Activated B cell treated with CpG ODN at 0.5 μM for 24 hours (primary cell): ENCODE measurements at places on chromosomes 16 and 17. TPM values are rescaled to one million over a fixed set of nuclear protein-coding genes. Genes with fewer than 3 reads are reported as not detected.

DNA sequence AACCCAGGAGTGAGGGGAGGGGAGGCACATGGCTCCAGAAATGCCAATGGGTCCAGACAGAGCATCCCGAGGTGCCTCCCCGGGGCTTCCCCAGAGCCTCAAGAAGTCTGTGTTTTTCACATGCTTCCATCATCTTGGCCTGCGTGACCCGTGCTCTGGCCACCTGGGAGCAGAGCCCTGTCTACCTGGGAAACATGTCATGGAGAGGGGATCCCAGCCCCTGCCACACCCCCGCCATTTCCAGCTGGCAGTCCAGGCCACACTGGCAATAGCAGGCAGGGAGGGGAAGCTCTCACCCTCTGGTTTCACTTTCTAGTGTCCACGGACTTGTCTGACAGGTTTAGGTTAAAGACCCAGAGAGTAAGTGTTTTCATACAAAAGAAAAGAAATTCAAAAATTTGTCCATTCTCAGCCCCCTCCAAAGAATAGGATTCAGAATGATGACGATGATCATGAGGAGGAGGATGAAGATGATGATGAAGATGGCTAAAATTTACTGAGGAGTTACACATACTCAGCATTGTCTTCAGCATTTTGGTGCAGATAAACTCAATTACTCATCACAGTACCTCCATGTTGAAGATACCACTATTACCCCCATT is 9.0 kb downstream of the SMIM5 start:
- DNase-seq: no peak

- DNase-seq: no peak
Measured at GRCh38 chr16:27156579-27156978, 46.7 kb upstream of the KDM8 start.

DNA sequence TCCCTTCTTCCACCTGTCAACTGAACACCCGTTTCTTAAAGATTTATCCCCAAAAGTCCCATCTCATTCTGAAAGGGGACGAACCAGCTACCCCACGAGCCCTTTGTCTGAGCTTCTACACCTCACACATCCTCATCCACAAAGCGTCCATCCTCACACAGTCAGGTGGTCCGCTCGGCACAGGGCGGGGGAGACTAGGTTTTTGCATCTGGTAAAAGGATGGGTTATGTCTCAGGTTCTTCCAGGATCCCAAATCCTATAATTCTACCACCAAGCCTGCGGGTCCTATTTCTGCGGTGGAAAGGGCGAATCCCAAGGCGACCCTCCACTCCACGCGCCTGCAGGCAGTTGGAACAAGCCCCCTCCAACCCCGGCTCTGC is 458 bp downstream of the GFOD2 start:
- DNase-seq: no peak

DNA sequence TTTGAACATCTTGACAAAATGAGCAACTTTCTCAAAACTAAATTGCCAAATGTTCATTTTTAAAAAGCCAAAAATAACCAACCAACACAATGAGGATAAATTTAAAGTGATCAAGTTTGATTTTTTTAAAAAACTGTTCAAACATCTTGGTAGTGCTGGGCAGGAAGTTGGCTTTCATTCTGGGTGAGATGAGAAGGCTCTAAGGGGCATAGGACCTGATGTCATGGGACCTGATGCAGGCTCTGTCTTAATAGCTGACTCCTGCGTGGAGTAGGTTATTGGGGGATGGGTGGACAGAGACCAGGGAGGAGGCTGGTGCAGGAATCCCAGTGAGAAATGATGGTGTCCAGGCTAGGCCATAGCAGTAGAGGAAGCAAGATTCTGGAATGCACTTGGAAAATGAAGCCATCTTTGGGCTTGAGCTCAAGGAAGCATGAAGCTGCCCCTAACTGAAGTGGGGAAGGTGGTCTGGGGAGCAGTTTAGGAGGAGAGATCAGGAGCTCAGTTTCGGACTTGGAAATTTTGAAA is 20.4 kb downstream of the NLRC5 start:
- no peak for DNase-seq

ZFHX3 gene
- 9.2 and 9.6 TPM in 2 replicates for total RNA-seq

TBC1D3I gene
- total RNA-seq: 1.5 and 4.4 TPM in 2 replicates

RNF151 gene
- total RNA-seq: not detected in 2 replicates

AANAT gene
- total RNA-seq: 0.55 TPM in 1 of 2 replicates, not detected in the other
